ENCODE measurements at places on chromosomes 7 and 10.

GRCh38 chr10:46293228-46293627 is 6.4 kb downstream of the ANTXRL start:
- DNase-seq: no peak

GRCh38 chr7:139641337-139641992 is 118.0 kb downstream of the CLEC2L start:
- no peak for DNase-seq

GRCh38 chr10:24989867-24990266 is 26.1 kb downstream of the ENKUR start:
- no peak for DNase-seq

- no peak for DNase-seq
Observed at GRCh38 chr7:20238754-20239324, 21.7 kb upstream of the MACC1 start.

DNA sequence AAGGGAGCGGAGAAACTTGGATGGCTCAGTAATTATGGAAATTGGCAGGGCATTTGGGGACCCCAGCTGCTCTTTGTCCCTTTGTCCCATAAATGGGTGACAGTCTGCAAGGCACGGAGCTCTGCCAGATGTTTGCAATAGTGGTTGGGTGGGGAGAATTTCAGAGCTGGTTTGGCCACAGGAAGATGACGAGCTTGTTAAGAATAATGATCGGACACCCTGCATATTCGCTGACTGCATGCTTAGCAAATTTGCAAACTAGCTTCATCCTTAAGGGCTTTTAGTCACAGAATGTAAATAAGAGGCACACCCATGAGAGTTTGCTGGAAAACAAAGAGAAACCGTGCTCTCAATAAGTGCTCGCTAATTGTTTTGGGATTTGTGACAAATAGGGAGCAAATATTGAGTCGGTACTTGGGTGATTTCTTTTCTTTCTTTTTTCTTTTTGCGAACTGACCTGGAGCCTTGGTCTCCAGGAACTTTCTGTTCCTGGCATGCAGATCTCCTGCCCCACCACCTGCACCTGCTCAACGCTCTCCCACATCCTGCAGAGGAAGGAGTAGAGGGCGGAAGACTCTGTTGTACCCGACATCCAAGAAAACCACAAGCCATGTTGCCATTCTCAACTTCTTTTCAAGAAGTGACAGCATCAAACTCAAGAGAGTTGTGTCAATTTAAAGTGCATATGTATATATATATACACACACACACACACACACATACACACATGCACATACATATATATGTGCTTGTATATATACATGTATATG is 238.9 kb downstream of the CAMK1D start:
- DNase-seq: peak; percentile 22

GRCh38 chr10:60777696-60778213 is 523 bp upstream of the CDK1 start:
- DNase-seq: no peak

- no peak for DNase-seq
Observed at GRCh38 chr7:38178695-38179344, 775 bp downstream of the STARD3NL start.

DNA sequence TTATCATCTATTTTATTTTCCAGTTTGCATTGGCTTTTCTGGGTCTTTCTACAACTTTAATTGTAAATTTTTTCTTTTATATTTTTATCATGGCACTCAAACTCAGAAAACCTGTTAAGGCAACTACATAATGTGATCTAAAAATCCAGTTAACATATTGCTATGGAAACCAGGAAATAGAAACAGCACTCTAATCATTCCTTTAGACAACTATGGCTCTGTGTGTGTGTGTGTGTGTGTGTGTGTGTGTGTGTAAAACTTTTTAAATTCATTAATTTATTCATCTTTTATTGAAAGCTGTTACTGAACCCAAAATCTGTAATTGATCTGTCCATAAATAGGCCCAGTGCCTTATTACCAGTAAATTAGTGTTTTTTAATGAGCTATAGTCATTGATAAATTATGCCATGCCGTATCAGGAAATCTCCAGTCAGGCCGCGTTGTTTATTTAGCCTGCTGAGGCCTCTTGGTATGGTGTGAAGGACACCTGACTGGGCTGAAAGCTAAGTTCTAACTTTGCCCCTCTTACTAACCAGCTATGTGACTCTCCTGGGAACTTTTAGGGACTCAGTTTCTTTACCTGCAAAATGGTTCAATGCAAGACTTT is 1.5 kb upstream of the MET start:
- DNase-seq: no peak

GRCh38 chr7:28570113-28570969 is 158.0 kb downstream of the CREB5 start:
- DNase-seq: no peak

DNA sequence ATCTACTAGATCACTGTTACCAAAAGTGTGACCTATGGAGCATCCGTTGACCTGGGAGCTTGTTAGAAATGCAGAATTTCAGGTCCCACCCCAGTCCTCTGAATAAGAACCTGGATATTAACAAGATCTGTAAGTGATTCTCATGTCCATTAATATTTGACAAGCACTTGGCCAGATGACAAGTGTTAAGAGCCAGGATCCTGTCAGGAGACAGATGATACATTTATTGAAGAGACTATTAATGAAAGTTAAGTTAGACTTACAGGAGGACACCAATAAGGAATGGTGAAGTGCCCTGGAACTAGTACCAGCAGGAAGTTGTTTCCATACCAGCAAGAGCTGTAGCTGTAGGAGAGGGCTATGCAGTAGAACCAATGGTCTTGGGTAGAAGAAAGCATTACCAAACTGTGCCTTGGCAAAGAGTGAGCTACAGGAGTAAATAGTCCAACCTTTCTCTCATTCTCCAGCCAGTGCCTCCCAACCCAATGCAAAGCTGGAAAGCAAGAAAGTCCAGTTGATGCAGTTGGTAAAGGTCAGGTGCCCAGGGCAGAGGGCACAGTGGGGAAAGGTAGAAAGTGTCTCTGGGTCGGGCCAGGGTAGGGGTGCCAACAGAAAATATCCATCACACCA is 35.3 kb upstream of the ADD3 start:
- DNase-seq: no peak

DNA sequence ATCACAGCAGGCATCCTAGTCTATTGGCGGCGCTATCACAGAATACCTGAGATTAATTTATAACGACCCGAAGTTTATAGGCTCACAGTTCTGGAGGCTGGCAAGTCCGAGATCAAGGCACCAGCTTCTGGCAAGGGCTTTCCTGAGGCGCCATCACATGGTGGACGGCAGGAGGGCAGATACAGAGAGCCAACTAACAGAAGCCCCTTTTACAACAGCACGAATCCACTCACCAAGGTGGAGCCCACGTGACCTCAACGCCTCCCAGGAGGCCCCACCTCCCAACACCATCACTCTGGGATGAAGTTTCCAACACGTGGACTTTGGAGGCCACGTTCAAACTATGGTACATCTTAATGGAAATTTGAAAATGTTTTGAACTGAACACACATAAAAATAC is 255.3 kb downstream of the ELFN1 start:
- DNase-seq: peak; percentile 75

DNA sequence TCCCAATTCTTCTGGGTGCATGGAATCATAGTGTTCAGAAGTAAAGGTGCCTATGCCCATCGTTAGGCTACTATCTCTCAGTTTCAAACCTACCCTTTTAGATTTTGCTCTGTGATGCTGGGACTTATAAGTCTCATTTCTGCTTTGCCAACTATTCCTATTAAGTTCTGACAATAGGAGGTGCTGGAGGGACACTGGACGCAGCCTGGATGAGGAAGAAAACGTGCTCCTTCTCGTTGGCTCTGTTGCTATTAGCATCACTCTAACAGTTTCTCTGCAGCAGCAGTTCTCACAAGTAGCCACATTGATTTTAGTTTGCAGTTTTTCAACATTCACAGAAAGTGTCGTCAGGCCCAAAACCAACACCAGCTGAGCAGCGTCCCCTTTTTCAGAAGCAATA is 72.4 kb downstream of the ABCC2 start:
- DNase-seq: peak; percentile 62

- DNase-seq: peak; percentile 63
Observed at GRCh38 chr7:26863518-26864308, 677 bp downstream of the SKAP2 start.

DNA sequence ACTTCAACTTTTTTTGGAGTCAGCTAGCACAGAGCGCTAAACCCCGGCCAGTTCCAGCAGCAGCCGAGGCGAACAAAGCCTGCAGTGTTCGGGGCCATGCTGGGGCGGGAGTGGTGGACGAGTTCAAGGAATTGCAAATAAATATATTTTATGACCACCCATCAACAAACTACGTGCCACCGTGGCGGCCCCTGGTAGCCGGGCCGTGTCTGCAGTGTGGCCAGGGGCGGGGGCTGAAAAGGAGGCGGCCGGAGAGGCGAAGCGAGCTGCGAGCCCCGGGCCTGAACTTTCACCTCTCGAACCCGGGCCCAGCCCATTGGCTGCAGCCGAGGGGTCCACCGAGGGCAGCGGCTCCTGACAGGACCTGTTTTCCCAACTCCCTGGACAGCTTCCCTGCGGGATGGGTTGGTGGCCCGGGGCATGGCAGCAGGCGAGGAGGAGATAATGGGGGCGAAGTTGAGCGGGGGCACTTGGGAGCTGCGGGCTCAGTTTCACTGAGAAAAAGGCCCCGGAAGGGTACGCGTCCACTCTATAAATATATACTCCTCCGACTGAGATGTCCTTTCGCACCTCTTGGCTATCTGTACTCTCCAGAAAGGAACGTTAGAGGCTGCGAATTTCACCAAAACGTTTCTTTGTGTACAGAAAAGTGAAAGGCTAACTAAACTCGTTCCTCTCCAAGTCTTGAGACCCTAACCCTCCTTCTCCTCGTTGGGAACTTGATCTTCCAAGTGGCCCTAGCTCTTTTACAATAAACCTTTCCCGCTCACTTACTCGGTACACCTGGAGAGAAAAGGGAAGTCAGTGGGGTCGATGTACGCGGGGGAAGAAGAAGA is 164.6 kb upstream of the PPP1R3A start:
- DNase-seq: no peak

DNA sequence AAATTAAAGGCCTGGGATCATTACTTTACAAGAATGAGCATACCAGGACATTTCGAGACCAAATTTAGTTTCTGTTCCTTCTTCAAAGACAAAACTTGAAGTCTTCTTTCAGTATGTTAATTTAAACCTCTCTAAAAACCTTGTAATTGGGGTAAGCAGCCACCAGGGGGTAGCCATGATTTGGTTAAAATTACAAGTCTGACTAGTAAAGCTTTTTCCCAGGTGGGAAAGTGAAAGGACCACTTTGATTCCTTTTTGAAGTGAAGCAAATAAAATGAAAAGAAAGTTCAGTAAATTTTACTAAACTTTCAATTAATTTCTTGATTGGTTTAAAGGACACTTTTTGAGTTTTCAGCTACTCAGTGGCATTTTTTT is 294.3 kb downstream of the BBS9 start:
- DNase-seq: peak; percentile 61

DNA sequence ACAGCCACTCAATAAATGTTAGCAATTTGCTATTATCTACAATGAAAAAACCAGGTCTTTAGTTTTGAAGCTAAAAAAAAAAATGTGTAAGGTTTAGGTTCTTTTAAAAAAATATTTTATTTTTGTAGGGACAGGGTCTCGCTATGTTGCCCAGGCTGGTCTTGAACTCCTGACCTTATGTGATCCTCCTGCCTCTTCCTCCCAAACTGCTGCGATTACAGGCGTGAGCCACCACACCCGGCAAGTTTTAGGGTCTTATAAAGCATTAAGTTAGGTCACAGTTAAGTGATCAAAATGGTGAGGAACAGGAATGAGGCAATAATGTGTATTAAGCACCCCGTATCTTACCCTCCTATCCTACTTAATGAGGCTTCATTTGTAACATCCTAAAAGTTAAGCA is 774 bp downstream of the SEM1 start:
- DNase-seq: no peak

GRCh38 chr10:25505466-25505865 is 330.7 kb downstream of the GPR158 start:
- no peak for DNase-seq

DNA sequence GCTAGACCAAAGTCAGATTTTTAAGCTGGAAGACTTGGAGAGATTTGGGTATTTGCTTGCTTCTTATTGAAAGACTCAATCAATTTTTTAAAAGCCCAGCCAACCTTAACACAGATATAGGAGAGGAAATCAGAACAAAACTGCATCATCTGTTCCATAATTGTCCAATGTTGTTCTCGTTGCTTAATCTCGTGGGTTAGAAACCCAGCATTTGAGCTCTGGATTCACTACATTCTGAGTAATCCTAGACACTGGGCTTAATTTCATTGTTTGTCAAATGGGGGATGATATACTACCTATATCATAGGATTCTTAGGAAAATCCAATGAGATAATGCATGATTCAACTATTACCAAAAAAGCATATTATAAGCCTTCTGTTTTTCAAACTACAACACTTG is 48.9 kb downstream of the CALD1 start:
- no peak for DNase-seq

- no peak for DNase-seq
Observed at GRCh38 chr7:53672681-53673080, 637.2 kb downstream of the POM121L12 start.

DNA sequence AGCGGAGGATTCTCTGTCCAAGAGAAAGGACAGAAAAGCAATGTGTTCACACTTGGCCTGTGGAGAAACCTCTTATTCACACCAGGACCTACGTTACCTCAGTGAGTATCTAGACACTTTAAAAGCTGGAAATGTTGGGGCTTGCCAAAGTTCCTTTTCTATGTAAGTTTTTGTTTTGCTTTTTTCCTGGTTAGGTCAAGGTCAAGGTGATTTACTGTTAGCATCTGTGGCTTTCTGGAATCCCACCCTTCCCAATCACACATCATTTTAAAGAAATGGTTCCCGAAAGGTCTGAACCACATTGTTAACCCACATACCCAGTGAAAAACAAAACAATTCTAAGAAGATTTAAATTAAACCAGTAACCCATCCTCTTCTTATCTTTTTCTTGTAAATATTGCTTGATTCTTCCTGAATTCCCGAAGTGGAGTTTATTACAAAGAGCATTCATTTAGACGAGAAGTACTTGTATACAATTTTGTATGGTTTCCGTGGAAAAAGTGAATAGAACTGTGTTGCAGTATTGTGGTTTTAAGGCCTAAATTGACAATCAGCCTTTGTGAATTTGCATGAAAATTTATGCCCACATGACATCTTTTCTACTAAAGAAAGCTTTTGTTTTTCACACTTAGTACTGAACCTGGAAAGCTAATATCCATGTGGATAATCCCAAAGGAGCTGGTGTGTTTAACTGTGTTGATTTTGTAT is 827.0 kb upstream of the IGFBP3 start:
- DNase-seq: no peak

- no peak for DNase-seq
Observed at GRCh38 chr7:11203683-11204082, 230.0 kb downstream of the PHF14 start.

GRCh38 chr10:101576211-101576863 is 11.7 kb downstream of the POLL start:
- no peak for DNase-seq

GRCh38 chr10:85649461-85649860 is 717.1 kb downstream of the GRID1 start:
- DNase-seq: no peak

DNA sequence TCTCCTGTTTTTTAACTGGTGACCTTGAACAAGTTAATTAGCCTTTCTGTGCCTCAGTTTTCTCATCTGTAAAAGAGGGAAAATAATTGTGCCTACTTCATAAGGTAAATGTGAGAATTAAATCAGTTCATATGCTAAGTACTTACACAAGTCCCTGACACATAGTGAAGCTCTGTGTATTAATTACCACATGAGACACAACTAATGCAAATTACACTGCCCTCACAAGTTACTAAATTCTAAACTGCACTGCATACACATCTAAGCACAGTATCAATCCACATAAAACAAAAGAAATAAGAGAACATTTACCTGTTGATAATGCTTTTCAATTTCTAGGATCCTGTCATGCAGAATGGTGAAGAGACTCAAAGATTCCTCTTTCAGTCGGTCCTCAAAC is 22.5 kb downstream of the C10orf67 start:
- no peak for DNase-seq

- DNase-seq: peak; percentile 74
Observed at GRCh38 chr7:43439631-43440401, 143.1 kb upstream of the STK17A start.

Data from NB4 (cell line).